ENCODE measurements at places on chromosomes 2 and 18.
A peak's percentile ranks its signal among the peaks of the same experiment; 100 is the strongest.

GRCh38 chr2:26709323-26710110, 17.0 kb downstream of the KCNK3 start:
- no peak for DNase-seq

GRCh38 chr2:216936954-216937357, 77.1 kb upstream of the TNP1 start:
- peak; percentile 3 for DNase-seq

GRCh38 chr2:61726456-61727209, 127.2 kb downstream of the FAM161A start:
- DNase-seq: peak; percentile 36

DNA sequence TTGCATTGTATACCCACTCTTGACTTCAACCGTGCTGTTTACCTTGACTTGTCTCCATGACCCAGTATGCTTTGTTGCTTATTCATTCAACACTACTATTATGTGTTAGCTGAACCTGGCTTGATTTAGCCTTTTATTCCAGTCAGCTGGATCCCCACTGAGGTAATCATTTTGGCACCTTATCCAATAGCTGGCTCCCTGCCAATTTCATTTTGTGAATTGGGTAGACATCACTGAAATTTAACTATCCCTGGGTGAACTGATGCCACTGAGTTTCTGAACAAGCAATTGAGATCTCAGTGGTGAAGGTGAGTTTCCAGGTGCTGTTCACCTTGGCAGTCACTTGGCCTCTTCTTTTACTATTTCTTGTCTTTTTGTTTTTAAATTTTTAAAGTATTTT, 584.3 kb downstream of the ADCYAP1 start:
- DNase-seq: no peak
